ENCODE measurements at places on chromosomes 6 and 20.

DNA sequence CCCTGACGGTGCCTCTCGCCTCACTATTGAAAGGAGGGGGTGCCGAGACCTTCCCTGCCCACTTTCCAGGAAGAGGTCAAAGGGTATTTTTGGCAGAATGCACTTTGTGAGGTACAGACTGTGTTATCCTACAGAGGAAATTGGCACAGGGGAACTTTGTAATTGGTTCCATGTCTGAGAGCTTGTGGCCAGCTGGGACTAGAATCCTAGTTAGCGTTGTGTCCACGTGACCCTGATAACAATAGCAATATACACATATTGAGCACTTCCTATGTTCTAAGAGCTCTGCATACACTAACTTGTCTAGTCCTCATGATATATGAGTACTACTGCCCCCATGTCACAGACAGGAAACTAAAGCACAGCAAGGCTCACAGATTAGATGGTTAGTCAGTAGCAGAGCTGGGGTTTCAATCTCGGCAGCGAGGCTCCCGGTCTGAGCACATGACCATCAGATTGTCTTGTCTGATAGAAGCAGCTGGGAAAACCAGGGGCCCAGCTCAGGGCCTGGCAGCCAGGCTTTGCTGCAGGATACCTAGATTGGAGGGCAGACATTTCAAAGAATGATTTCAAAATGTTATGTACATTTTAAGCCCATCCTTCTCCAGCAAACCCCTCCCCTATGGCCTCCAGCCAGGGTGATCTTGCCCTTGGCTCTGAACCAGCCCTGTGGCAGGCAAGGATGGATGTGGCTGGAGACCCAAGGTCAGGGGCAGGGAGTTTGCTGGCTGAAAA is 1.4 kb downstream of the MAPK13 start:
- DNase-seq, result no peak

- no peak for DNase-seq
Measured at GRCh38 chr6:158441716-158442215, 118.1 kb upstream of the TMEM181 start.

GRCh38 chr20:48750941-48751635 is 76.7 kb downstream of the PREX1 start:
- no peak for DNase-seq

GRCh38 chr6:132973514-132973993 is 159.2 kb downstream of the RPS12 start:
- DNase-seq, result no peak

GRCh38 chr20:51211191-51211590 is 188.3 kb upstream of the KCNG1 start:
- DNase-seq, result no peak

DNA sequence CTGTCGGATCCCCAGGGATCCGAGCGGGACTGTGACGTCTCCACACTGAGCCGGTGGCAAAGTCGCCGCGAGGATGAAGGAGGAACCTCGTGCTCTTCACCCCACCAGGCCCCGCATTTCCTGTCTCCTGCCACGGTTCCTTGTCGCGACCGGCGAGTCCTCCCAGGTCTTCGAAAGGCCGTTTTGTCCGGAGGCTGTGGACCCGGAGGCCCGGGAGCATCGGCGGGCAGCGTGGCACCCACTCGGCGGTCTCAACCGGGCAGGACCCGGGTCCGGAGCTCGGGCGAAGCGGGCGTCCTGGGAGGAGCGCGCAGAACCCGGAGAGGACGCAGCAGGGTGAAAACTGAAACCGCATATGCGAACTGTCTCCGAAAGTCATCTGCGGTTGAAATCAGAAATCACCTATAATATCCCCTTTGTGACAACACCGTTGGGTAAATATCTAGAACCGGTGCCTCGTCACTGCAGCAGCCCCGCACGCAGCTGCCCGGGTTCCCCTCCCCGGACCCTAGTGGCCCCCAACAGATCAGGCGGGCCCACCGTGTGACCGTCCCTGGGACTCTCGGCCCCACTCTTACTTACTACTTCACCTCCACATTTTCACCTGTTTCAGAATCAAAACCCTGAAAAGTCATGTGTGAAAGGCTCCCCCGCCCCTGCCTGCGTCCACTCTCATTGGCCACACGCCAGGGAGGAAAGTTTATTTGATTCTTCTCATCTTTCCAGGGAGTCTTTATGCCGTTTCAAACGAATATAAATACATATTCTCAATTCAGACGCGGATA is 3.1 kb upstream of the ULBP2 start:
- no peak for DNase-seq

GRCh38 chr20:6651561-6651960 is 115.9 kb upstream of the BMP2 start:
- no peak for DNase-seq

- no peak for DNase-seq
Measured at GRCh38 chr6:22029171-22029570, 267.7 kb downstream of the PRL start.

- DNase-seq, result no peak
Measured at GRCh38 chr6:83365931-83366330, 64.9 kb downstream of the ME1 start.

GRCh38 chr6:22300273-22300998 is 3.6 kb upstream of the PRL start:
- no peak for DNase-seq

- no peak for DNase-seq
Measured at GRCh38 chr6:96304997-96305396, 216.6 kb upstream of the UFL1 start.

- DNase-seq, result no peak
Measured at GRCh38 chr6:63346217-63346835, 26.5 kb upstream of the LGSN start.

- DNase-seq, result no peak
Measured at GRCh38 chr6:105797286-105797979, 288.7 kb upstream of the PRDM1 start.

GRCh38 chr20:24134284-24134683 is 145.7 kb upstream of the GGTLC1 start:
- no peak for DNase-seq

DNA sequence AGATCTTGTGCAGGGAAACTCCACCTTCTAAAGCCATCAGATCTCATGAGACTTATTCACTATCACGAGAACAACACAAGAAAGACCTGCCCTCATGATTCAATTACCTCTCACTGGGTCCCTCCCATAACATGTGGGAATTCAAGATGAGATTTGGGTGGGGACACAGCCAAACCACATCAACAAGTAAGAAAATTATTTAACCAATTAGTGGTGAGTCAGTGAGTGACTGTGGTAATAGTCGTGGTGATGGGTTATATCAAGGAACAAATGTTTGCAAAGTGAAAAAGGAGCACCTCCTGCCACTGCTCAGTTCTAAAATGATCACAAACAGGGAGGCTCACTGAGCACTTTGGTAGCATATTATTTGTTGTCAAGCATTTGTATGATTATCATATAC is 20.6 kb downstream of the EPM2A start:
- no peak for DNase-seq

GRCh38 chr6:69813508-69813907 is 16.7 kb upstream of the LMBRD1 start:
- DNase-seq, result no peak

- DNase-seq, result no peak
Measured at GRCh38 chr20:43293068-43293786, 103.5 kb upstream of the PTPRT start.

DNA sequence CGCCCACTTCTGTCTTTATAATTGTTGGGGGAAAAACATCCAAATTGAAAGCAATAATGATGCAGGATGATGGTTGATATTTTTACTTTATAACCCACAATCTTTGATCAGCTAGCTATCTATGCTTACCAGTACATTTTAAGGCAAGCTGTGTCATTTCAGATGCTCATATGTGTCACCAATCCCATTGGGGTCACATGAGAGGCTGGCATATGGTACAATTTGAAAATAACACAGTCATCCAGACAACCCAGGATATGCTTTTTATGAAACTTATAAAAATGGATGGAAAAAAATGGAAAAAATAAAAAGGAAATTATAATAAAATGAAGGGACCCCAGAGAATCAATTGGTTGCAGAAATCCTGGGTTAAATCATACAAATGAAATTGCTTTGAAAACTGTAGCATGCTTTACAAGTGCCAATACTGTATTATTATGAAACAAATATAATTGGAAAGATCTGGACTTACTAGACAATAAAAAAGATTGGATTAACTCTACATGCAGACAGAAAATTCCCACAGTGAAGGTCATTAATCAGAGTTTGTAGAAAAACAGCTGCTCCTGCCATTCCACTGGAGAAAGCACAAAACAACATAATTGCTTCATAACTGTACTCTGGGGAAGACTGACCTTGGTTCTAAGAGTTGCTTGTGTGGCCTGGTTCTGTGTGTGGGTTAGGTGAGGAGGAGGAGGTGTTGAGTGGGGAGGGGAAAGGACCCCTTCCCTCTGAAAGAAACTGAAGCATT is 13.3 kb upstream of the PRIM2 start:
- DNase-seq, result no peak

- DNase-seq, result no peak
Measured at GRCh38 chr6:8859501-8859900, 424.2 kb upstream of the SLC35B3 start.

- no peak for DNase-seq
Measured at GRCh38 chr6:63610944-63611343, 24.7 kb upstream of the PHF3 start.

- DNase-seq, result no peak
Measured at GRCh38 chr6:98833057-98833306, 1.4 kb upstream of the POU3F2 start.

DNA sequence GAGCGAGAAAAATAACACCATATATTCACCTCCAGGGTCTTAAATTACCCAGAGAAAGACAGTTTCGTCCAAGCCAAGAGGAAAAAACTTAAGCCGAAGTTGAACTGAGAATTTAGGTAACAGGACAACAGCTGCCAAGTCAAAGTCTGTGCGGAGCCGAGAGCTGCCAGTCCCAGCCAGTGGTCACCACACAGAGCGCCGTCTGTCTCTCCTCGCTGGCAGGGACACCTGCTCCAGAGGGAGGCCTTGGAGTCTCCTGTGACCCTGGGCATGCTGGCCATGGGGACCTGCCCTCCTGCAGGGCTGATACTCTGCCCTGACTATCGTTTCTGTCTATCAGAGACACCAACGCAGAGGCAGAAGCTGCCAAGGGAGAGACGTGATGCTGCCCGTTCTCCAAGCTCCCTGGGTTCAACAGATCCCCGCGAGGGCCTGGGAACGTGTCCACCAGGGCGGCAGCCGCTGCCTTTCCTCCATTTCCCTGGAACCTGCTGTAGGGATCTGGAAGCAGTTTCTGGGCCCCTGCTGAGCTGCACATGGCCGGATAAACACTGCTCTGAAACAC is 341.3 kb downstream of the SMOC2 start:
- DNase-seq, result no peak

GRCh38 chr6:93337014-93337413 is 82.3 kb downstream of the EPHA7 start:
- no peak for DNase-seq

- DNase-seq, result no peak
Measured at GRCh38 chr6:54285595-54285994, 22.6 kb upstream of the TINAG start.

GRCh38 chr6:162873537-162873936 is 145.8 kb downstream of the PACRG start:
- DNase-seq, result no peak

GRCh38 chr6:8237668-8238067 is 135.3 kb upstream of the EEF1E1 start:
- no peak for DNase-seq

DNA sequence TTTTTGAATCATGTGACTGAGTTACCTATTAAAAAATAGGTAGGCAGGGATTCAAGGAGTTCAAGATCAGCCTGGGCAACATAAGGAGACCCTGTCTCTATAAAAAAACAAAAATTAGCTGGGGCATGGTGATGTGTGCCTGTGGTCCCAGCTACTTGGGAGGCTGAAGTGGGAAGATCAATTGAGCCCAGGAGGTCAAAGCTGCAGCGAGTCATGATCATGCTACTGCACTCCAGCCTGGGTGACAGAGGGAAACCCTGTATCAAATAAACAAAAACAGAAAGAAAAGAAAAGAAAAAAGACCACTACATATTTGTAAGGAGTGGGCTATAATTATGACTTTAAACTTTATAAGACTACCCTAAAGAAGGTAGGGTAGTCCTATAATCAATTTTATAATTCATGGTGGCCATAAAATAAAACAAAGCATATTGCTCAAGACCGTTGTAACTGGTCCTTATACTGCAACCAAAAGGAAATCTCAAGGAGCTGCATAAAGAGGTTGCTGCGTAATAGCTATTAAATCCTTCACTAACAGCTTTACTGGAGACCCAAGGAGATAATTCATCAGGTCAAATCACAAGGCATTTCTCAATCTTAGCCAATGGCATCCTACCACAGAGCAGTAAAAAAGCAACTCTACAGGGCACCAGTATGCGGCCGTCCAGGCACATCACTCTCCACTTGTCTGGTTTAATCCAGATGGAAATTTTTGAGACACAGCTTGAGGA is 13.5 kb downstream of the PIGU start:
- DNase-seq, result no peak

GRCh38 chr6:97049253-97050011 is 124.9 kb downstream of the KLHL32 start:
- DNase-seq, result no peak

DNA sequence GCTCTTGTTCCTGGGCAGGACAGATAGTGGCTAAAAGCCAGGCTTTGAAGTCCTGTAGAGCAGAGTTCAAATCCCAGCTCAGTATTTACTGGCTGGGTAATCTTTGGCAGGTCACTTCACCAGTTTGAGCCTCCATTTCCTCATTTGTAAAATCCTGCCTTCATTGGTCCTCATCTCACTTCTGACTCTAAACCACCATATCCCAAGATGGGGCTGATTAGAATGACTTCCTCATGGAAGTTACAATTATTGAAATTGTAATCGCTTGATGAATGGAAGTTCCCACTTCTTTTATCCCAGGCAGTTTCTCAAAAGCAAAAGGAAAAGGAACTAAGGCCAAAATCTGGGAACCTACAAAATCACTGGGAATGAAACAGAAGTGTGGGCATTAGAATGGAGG is 35.9 kb upstream of the B4GALT5 start:
- DNase-seq, result no peak

GRCh38 chr20:2873747-2874041 is 413 bp downstream of the PTPRA start:
- DNase-seq, result no peak

- DNase-seq, result no peak
Measured at GRCh38 chr20:56358070-56358469, 704 bp upstream of the FAM210B start.

GRCh38 chr6:115982453-115982852 is 78.2 kb downstream of the FRK start:
- no peak for DNase-seq

- no peak for DNase-seq
Measured at GRCh38 chr20:31566658-31567379, 38.3 kb upstream of the ID1 start.

Measured in cortex of kidney (tissue), 1 donor.